RPMI8226 (cell line): ENCODE measurements at places on chromosomes 7 and 10.

DNA sequence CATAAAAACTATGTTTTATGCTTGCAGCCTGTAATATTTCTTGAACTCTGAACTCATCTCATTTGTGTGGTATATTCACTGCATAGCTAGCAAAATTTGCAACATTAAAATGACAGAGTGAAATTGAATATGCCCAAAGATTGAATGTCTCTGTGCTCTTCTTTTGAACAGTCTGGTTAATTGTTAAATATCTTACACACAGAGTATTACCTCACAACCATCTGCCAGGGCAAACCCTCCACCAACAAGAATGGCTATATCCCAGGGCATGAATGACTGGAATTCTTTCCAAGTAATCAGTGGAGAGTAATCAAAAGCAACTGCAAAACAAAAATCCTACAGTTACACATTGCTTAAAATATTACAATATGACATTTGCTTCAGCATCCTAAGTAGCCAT is 76.9 kb downstream of the SLC13A1 start:
- no peak for DNase-seq

DNA sequence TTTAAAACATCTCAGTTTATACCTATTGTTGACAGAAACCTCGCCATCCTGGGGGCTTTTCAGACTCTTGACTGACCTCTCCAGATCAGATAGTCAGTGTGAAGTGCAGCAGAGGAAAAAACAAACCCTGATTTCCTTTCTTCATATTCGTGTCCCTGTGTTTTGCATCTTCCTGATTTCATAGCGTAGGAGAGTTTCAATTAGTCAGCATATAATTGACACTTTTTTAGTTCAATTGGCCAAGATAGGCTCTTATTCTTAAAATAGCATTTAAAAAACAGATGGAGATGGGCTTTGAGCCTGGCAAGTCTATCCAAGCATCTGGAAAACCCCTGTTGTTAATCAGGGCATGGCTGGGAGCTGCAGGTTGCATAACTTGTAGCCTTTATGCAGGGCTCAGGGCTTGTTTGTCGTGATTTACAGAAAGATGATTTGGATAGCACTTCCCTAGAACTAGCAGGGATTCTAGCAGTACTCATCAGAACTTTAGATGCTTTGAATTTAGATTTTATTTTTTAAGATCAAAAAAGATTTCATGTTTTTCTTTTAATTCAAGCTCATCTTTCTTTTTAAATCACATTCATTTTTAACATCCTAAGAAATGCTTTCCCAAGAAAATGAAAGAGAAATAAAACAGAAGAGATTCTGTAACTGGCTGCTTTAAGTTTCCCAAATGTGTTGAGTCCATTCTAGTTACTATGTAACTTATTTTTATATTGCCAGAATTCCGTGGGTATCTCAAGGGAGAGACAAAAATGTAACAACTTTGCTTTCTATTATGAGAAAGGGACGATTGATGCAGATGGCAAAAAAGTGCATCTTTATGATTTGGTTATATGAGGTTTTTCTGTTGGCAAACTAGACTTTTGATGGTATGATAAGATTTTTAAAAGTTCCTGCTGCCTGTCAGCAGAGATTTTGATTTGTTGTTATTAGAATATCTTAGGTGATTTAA is 270.8 kb upstream of the FZD8 start:
- DNase-seq = no peak

DNA sequence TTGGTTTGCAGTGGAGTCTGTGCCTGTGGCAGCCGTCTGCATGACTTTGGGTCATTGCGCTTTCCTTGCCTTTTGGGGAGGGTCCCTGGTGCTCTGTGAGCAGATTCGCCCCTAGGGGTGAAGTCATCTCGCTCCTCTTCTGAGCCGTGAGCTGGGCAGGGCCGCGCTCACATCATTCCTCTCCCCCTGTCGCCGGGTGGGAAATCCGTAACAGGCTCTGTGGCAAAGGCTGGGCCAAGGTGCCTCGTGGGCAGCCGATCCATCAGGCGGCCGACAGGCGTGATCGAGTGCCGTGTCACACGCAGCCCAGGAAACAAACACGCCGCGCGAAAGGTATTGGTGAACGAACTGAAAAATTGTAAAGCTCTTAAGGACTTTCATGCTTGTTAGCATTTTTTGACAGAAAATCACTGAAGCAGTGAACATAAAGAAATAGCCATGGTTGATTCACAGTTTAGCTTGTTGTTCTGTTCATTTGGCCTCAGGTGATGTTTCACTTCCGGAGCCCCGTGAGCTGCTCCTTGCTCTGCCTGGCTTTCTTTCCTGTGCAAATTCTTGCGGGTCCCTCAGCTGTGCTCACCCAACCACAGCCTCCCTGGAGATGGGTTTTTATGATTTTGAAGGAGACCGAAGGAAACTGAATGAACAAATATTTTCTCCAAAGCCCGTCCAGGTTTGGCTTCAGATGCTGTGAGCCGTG is 122.1 kb downstream of the NKX6-2 start:
- DNase-seq = no peak

GRCh38 chr10:30432622-30433305 is 1.2 kb upstream of the MAP3K8 start:
- no peak for DNase-seq

- peak; percentile 24 for DNase-seq
Measured at GRCh38 chr7:98470485-98471240, 69.8 kb upstream of the BAIAP2L1 start.

- no peak for DNase-seq
Measured at GRCh38 chr7:157493017-157493416, 156.2 kb downstream of the DNAJB6 start.

DNA sequence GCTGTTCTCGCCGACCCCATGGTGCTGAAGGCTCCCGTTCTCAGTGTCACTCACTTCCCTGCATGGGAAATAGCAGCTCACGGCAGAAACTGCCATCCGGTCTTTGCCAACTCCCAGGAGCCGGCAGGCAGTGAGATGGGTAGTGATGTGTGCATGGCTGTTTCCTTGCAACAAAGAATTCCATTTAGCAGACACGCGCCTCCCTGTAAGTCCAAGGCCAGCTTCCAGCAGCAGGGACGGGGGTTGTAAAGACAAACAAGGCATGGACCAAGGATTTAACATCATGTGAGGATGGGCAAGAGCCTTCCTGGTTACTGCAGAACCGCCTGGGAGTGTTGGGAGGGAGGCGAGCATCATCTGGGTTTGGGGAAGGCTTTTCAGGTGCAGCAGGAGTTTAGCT is 273.1 kb downstream of the GLRX3 start:
- no peak for DNase-seq

DNA sequence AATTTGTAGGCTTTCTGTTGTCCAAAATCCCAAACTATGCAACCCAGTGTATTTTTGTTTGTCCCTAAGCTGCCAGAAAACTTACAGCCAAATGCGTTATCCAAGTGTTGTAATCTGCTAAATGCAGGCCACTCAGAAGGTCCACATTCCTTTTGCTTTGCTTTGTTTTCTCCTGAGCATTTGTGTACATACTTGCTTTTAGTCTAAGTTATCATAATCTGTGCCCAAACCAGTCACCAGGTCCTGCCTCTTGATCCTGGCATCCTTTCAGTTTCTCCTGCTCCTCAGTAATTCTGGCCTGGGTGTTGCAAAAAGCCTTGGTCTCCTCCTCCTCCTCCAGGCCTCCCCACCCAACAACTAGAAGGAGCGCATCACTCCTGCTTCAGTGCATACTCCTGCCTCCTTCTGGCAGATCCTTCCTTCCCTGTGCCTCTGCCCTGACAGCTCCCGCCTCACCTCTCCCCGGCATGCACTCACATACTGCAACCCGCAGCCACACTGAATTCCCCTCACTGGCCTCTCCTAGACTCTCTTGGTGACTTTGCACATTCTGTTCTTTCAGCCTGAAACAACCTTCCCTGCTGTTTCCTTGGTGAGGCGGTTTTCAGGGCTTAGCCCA is 2.3 kb downstream of the DENND2A start:
- no peak for DNase-seq

DNA sequence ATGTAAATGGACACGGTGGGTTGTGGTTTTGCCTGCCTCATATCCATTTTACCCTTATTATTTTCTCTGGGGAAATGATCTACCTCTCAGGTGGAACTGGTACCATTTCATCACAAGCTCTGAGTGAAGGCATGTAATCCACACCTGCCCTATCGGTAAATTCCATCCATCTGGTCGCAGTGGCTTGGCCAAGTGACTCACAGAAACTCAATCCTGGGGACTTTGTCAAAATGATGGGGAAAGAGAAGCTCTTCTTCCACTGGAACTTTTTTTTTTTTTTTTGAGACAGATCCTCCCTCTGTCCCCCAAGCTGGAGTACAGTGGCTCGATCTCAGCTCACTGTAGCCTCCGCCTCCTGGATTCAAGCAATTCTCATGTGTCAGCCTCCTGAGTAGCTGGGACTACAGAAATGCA is 48.2 kb upstream of the ANKRD1 start:
- DNase-seq = no peak

- DNase-seq = no peak
Measured at GRCh38 chr10:13707156-13707881, 120.6 kb downstream of the PRPF18 start.

DNA sequence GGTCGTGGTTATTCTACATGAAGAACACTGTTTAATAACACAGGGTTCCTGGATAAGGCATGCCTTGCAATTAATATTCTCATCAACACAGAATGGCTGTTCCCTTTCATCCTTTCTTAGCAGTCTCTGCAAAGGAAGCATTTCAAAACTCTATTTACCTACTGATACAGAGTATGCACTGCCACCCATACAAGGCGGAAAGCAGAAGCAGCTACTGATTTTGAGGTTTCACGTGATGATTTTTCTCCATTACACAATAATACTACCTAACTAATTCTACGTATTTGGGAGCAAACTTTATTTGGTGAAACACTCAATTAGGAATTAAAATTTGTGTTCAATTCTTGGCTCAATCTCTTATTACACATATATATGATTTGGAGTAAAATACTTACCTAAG is 43.0 kb upstream of the COL1A2 start:
- DNase-seq = no peak

DNA sequence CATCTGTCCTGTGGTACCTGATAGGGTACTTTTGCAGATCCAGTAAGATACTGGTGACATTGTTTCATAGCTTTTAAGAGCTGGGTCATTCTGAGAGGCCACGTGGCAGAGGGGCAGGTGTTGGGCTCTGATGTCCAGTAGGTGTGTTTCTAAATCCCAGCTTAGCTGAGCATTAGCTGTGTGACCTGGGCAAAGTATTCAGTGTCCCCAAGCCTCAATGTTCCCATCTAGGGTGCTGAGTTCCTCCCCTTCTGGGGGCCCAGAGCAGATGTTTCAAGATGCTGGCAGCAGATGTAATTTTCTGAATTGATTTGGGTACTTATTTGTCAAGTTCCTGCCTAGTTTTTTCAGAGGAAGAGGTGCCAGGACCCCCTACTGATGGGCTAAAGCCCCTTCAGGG is 52.9 kb downstream of the NEURL1 start:
- no peak for DNase-seq
